ENCODE measurements at places on chromosomes 1 and 21.

DNA sequence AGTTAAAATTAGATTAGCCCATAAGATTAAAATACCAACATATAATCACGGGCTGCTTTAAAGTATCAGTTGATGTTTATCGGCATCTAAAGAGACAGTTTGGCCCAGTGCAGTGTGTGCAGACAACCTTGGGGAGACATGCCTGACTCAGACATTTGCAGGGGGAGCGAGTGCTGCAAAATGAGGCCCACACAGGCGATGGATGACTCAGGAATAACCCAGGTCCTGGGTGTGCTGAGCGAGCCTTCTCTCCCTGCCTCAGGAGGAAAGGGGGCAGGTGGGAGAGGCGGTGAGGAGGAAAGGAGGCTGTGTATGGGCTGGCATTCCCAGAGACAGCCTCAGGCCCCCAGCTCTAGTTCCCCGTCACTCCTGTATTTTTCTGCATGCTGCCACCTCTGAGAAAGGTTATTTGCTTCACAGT is 9.0 kb downstream of the SLC9A1 start:
- DNase-seq: no peak

DNA sequence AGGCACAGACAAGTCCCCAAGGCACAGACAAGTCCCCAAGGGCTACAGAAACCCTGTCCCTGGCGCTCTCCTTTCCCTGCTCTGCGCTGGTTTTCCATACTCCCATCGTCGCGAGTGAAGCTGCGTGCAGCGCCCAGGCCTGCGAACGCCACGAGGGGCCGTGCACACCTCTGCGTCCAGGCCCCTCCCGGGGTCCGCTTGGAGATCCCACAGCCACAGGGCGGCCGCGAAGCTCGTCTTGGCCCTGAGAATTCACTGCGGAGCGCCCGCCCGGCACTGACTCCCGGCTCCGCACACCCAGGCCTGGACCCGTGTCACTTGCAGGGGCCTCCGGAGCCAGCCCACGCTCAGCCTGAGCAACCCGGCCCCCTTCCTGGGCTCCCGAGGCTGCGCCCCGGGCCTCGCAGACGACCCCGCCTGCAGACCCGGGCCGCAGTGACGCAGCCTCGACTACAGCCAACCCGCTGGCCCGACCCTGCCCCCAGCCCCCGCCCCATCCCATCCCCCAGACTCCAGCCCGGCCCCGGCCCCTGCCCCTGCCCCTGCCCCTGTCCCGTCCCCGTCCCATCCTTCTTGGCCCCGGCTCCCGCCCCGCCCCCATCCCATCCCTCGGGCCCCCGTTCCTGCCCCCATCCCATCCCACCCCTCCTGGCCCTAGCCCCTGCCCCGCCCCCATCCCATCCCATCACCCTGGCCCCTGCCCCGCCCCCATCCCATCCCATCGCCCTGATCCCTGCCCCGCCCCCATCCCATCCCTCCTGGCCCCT is 841 bp downstream of the POFUT2 start:
- no peak for DNase-seq

- no peak for DNase-seq
Measured at GRCh38 chr1:240621249-240621648, 9.3 kb upstream of the GREM2 start.

DNA sequence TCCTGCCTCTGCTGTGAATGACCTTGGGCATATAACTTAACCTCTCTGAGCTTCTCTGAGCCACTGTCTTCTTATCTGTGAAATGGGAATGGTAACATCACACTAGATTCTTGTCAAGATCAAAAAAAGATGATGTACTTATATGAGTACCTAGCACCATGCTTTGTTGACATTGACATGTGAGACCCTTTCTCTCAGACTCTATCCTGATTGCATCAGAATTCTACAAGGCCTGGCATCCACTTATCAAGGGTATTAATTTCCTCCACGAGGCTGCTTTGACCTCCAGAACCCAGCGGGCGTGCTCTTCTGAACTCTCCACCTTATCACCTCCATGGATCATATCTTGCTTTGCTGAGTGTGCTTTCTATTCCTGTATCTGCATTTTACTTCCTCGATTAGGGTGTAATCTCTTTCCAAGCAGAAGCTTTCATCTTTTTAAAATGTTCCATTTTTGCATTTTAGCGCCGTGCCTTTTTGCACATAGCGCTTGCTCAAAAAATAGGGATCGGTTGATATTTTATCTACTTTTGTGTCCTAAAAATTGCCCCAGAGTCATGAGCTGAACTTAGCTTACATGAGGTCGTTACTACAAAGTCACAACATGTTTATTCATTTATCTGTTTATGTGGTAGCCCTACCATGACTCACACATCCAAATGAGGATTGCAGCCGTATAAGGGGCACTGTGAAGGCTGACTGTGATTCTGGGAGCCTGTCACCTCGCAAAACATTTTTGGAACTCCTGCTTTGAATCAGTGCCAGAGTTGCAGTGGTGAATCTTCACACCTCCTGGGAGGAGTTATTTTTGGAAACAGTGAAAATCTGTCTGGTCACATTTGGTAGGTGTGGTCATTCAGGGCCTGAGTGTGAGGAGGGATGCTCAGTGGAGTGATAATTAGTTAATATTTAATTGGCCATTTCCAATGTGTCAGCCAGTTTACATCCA is 63.2 kb downstream of the IER5 start:
- no peak for DNase-seq

- no peak for DNase-seq
Measured at GRCh38 chr1:203026666-203027663, 674 bp downstream of the PPFIA4 start.

DNA sequence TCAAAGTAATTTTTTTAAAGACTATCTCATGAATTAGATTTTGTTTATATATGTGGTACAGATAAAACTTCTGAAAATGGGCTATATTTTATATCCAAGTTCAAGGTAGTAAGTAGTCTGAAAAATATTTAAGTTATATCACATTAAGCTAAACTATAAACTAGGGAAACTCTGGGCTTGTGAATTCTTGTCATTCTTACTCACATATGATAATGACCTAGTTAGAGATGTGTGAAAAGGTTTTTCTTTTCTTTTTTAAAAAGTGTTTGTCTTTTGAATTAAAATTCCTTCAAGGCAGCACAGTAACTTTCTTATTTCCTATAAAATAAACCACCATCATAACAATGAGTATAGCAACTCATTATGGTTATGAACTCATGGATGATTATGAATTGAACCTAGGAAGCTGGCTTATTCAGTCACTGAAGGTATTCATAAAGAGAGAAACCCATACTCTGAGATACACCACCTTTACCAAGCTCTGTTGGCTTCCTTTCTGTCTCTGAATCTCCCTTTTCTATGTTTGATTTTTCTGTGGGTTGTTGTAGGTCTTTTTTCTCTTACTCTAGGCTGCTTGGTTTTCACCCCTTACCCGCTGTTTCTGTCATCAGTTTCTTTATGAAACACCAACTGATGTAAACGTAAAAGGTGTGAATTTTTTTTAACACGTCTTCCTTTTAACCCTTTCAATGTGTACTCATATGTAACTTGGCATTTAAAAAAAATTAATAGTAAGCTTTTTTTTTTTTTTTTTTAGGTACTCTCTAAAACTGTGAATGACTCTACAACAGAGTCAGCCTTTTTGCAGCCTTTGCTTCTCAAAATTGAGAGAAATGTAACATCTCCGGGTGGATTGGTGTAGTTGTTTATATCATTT is 25.2 kb downstream of the IL12RB2 start:
- no peak for DNase-seq

DNA sequence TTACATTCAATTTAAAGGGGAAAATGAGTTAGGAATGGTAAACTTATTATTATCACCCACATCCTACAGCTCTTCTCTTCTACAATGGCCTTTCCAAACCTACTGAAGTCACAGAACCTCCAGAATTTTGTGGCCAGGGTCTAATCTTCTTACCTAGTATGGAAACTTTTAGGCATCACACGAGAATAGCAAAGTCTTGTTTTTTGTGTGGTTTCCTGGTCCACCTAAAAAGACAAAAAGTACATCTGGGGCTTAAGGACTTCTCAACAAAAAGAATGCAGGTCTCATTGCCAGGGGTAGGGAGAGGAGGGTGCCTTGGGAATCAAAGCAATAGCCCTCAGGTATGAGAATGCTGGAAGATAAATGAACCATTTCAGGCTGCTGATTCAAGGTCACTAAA is 345.3 kb downstream of the LMX1A start:
- no peak for DNase-seq
